ENCODE measurements at places on chromosomes 2 and 18. TPM values are rescaled to one million over a fixed set of nuclear protein-coding genes. Genes with fewer than 3 reads are reported as not detected.

DNA sequence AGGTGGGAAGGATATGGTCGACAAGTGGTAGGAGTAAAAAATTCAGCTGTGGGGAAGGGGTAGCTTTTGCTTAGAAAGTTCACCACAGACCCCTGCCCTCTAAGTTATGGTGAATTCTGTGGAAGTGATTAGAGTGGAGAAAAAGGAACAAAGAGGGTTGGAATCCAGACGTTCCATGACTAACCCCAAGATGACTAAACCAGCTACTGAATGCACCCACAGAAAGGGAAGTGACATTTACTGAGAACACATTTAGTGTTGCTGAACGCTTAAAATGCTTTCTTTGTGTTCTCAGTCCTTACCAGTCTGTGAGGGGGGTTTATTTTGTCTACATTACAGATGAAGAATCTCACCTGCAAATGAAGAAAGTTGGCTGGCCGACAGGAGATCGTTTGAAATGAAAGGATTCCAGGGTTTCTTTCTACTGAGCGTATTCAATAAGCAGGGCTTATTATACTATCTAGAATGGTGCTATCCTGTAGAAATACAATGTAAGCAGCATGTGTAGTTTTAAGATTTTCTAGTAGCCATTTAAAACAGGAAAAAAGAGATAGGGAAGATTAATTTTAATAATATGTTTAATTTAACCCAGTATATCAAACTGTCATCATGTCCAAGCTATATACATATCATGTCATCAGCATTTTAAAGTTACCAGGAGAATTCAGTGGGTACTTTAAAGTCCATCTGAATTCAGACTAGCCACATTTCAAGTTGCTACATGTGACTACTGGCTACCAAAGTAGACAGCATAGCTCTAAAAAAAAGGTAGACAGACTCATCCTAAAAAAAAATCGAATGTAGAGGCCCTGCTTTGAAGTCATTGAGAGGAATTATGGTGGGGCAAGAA, 60.1 kb downstream of the LIMS1 start:
- H3K27ac ChIP-seq, result peak overlapping the region; percentile 92
- H3K36me3 ChIP-seq, result no peaks in the 10 kb centered on the region
- H3K4me1 ChIP-seq, result peaks cover 41% of the 10 kb centered on the region
- peak overlapping the region; percentile 48 for H3K4me3 ChIP-seq
- DNase-seq, result peak; percentile 92
- no peaks in the 10 kb centered on the region for H3K27me3 ChIP-seq

DNA sequence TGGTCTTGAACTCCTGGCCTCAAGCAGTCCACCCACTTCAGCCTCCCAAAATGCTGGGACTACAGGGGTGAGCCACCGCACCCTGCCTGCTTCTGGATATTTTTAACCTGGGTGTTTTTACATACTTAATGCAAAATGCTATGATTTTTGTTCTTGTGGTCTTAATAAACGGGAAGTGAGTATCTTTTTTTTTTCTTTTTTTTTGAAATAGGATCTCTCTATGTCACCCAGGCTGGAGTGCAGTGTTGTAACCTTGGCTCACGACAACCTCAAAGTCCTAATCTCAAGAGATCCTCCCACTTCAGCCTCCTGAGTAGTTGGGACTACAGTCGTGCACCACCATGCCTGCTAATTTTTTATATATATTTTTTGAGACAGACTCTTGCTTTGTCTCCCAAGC, 19.2 kb upstream of the ASXL2 start:
- no peaks in the 10 kb centered on the region for H3K36me3 ChIP-seq
- no peak for DNase-seq
- no peaks in the 10 kb centered on the region for H3K27me3 ChIP-seq
- no peaks in the 10 kb centered on the region for H3K4me1 ChIP-seq

DNA sequence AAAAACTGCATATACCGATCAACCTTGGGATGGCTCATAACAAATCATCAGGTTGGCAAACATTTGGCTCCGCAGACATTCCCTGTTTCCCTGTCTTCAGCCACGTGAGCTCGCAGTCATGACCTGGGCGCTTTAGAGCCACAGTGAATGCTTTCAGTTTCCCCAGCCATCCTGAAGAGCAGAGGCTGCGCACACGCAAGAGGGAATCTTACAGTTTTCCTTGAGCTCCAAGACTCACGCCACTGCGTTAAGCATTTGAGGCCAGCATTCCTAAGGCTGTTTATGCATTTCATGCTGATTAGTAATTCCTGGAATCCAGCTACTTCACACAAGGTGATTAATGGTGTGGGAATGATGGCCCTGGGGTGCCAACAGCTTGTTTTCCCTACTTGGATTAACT, 95.1 kb downstream of the MTCL1 start:
- H3K4me1 ChIP-seq, result peaks cover 58% of the 10 kb centered on the region
- H3K4me3 ChIP-seq, result peak overlapping the region; percentile 53
- peak; percentile 99 for DNase-seq
- H3K27me3 ChIP-seq, result no peaks in the 10 kb centered on the region
- H3K27ac ChIP-seq, result peak overlapping the region; percentile 96

- no peaks in the 10 kb centered on the region for H3K36me3 ChIP-seq
- H3K27ac ChIP-seq, result no peak overlapping the region
- H3K27me3 ChIP-seq, result no peaks in the 10 kb centered on the region
- no peaks in the 10 kb centered on the region for H3K4me1 ChIP-seq
- H3K4me3 ChIP-seq, result no peak overlapping the region
These were observed 57.7 kb downstream of the BIN1 start for GRCh38 chr2:127048969-127049897.

Gene KYNU
- under 0.01 TPM for total RNA-seq

Gene SP3
- 78.8 TPM for total RNA-seq

Gene TTR
- total RNA-seq, result not detected

All from GM23248 (cell line).